ENCODE measurements at places on chromosomes 4 and X.

DNA sequence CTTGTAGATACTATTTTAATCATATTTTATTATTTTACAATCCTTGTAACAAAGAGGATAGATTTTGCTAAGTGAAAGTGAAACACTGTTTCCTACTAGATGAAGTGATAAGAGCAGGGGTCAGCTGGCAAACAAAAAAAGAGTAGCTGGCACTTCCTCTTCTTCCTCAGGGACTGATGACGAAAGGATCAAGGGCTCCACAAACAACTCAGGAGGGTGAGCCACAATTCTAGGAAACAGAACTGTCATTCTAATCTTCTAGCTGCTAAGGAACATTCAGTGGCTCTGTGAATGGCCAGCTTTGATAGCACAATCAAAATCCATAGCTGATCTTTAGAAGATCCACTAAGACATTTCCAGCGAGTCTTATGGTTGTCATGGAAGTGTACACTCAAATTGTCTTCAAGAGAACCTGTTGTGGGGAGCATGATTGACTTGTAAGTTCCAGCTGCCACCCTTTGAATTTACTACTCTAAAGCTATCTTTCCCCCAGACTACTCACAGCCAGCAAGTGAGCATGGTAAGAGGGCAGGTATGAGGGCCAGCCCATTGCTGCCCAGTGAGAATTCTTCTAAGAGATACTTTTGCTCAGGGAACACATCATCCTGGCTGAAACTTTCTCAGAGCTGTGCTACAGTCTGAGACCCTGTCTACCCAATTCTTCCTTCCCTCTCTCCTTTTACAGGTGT, 275.7 kb upstream of the RASGEF1B start:
- no peak for DNase-seq

GRCh38 chrX:1223242-1223600, 10.8 kb upstream of the CRLF2 start:
- DNase-seq = no peak

- DNase-seq = peak; percentile 27
Observed at GRCh38 chr4:72568959-72569718, at the start of gene ADAMTS3. TSS of gene ADAMTS3 (minus strand) at chr4:72569221. CDS start at chr4:72568762, 459 bp downstream.

- no peak for DNase-seq
Observed at GRCh38 chrX:109830704-109831206, 97.7 kb upstream of the ACSL4 start.

DNA sequence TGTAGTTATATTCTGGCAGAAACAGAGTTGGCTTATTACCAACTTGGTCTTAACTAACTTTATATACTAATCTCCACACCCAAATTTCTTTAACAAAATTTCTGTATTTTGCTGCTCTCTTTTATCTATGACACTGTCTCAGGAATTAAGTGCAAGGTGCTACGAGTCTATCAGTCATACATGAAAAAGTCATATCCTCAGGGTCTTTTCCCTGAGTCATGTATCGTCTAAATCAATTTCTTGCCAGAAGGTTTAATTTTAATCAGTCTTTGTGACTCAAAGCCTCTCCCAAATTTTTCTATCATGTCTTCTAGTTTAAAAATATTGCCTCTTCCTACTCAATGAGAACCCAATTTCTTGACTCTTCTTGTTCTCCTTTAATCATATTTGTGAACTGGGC, 1803.6 kb upstream of the PCDH7 start:
- DNase-seq = no peak

GRCh38 chr4:185625503-185625902, 90.2 kb upstream of the PDLIM3 start:
- DNase-seq = no peak
